ENCODE measurements at places on chromosomes 7 and 10. TPM values are rescaled to one million over a fixed set of nuclear protein-coding genes. Genes with fewer than 3 reads are reported as not detected.

The LRRC27 gene
- 4.0 TPM for total RNA-seq

DNA sequence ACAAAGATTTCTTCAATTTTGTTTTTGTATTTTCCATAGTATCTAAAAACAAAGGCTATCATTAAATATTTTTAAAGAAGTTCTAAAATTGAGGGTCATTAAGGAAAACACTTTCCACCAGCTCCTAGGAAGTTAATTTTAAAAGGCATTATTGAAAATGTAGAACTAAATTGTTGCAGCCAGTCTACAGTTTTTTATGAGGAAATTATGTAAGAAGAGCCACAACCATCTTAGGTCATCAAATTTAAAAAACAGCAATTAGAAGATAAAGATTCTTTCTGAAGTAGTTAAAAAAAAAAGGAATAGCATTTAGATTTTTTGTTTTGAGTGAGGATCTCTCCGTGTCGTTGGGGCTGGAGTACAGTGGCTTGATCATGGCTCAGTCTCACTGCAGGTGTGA lies 161.7 kb downstream of the NRBF2 start:
- no peak overlapping the region for H3K27ac ChIP-seq
- no peaks in the 10 kb centered on the region for H3K27me3 ChIP-seq
- DNase-seq, result no peak
- peaks cover 3% of the 10 kb centered on the region for H3K4me1 ChIP-seq
- no peaks in the 10 kb centered on the region for H3K36me3 ChIP-seq

GRCh38 chr7:33823913-33824312 lies 81.4 kb upstream of the BMPER start:
- H3K4me3 ChIP-seq, result no peak overlapping the region
- no peak overlapping the region for H3K27ac ChIP-seq
- H3K27me3 ChIP-seq, result no peaks in the 10 kb centered on the region
- peaks cover 5% of the 10 kb centered on the region for H3K36me3 ChIP-seq
- no peak for DNase-seq

- H3K27me3 ChIP-seq, result no peaks in the 10 kb centered on the region
- no peak for DNase-seq
- no peaks in the 10 kb centered on the region for H3K36me3 ChIP-seq
- H3K27ac ChIP-seq, result no peak overlapping the region
- H3K4me3 ChIP-seq, result no peak overlapping the region
- peaks cover 4% of the 10 kb centered on the region for H3K4me1 ChIP-seq
These were observed 143.8 kb downstream of the C7orf25 start for GRCh38 chr7:42768045-42768444.

- no peak overlapping the region for H3K4me3 ChIP-seq
- no peak overlapping the region for H3K27ac ChIP-seq
- no peaks in the 10 kb centered on the region for H3K36me3 ChIP-seq
- no peaks in the 10 kb centered on the region for H3K27me3 ChIP-seq
- H3K4me1 ChIP-seq, result peaks cover under 1% of the 10 kb centered on the region
These were observed 96.6 kb upstream of the PARD3 start for GRCh38 chr10:34911661-34912205.

GRCh38 chr7:100613412-100614175 lies 1.3 kb downstream of the MOSPD3 start:
- H3K27ac ChIP-seq, result peak overlapping the region; percentile 63
- peaks cover 4% of the 10 kb centered on the region for H3K36me3 ChIP-seq
- peaks cover 5% of the 10 kb centered on the region for H3K4me1 ChIP-seq
- H3K27me3 ChIP-seq, result no peaks in the 10 kb centered on the region
- peak overlapping the region; percentile 94 for H3K4me3 ChIP-seq

- DNase-seq, result no peak
- H3K27ac ChIP-seq, result no peak overlapping the region
- no peak overlapping the region for H3K4me3 ChIP-seq
- no peaks in the 10 kb centered on the region for H3K4me1 ChIP-seq
These were observed 68.9 kb upstream of the ADO start for GRCh38 chr10:62735464-62736167.

- H3K27ac ChIP-seq, result no peak overlapping the region
- DNase-seq, result no peak
- H3K4me3 ChIP-seq, result no peak overlapping the region
- H3K36me3 ChIP-seq, result no peaks in the 10 kb centered on the region
- H3K27me3 ChIP-seq, result no peaks in the 10 kb centered on the region
These were observed 31.9 kb upstream of the LRRC4 start for GRCh38 chr7:128063088-128063487.

GRCh38 chr10:124517931-124518330 lies 56.3 kb downstream of the LHPP start:
- H3K27me3 ChIP-seq, result no peaks in the 10 kb centered on the region
- peaks cover 13% of the 10 kb centered on the region for H3K36me3 ChIP-seq
- peaks cover 11% of the 10 kb centered on the region for H3K4me1 ChIP-seq
- H3K4me3 ChIP-seq, result no peak overlapping the region
- no peak overlapping the region for H3K27ac ChIP-seq

DNA sequence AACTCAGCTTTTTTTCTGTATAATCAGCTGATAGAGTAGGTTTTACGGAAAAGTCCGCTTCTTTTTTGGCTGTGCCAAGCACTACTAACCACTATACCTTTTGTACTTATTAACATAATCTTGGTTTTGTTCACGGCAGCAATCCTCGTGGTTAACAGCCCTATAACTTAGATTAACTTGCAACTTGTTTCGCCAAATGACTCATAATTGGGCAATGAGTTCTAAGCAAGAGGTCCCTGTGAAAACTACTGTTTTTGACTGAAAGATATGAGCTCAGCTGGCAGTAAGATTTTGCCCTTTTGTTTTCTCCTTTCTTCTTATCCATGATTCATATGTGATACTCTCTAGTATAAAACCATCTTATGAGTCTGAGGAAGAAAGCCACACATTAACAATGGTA lies 345.0 kb upstream of the PCDH15 start:
- no peaks in the 10 kb centered on the region for H3K36me3 ChIP-seq
- DNase-seq, result no peak
- H3K4me1 ChIP-seq, result peaks cover 14% of the 10 kb centered on the region

DNA sequence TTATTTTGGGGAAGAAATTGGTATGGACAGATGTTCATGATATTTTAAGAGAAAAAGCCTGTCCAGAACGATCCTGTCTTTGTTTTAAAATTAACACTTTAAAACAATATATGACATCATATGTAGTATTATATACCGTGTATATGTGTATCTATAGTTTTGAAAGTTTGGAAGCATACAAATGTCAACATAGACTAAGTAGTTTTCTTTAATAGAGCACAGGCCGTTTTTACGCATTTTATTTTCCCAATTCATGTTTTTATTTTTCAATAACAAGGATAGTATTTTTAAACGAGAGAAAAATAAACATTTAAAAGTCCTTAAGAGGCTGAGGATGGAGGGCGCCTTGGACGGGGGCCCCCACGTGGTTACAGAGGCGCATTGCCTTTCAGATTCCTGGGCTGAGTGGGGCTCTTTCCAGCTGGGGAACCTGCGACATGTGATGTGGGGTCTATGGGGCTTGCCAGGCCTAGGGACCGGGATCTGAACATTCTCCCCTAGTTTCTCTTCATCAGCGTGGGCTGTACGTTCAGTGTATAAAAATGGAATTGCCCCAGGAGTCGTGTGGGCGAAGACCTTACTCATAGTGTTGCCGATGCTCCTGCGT lies 127.8 kb upstream of the ZNF746 start:
- H3K4me3 ChIP-seq, result peak overlapping the region; percentile 76
- H3K27ac ChIP-seq, result no peak overlapping the region
- DNase-seq, result peak; percentile 67
- H3K4me1 ChIP-seq, result peaks cover 24% of the 10 kb centered on the region
- peaks cover 14% of the 10 kb centered on the region for H3K27me3 ChIP-seq
- peaks cover 9% of the 10 kb centered on the region for H3K36me3 ChIP-seq

GRCh38 chr10:26573674-26574073 lies 123.8 kb upstream of the PDSS1 start:
- H3K27ac ChIP-seq, result no peak overlapping the region
- peaks cover 5% of the 10 kb centered on the region for H3K4me1 ChIP-seq
- no peaks in the 10 kb centered on the region for H3K27me3 ChIP-seq
- no peak overlapping the region for H3K4me3 ChIP-seq
- DNase-seq, result peak; percentile 32

DNA sequence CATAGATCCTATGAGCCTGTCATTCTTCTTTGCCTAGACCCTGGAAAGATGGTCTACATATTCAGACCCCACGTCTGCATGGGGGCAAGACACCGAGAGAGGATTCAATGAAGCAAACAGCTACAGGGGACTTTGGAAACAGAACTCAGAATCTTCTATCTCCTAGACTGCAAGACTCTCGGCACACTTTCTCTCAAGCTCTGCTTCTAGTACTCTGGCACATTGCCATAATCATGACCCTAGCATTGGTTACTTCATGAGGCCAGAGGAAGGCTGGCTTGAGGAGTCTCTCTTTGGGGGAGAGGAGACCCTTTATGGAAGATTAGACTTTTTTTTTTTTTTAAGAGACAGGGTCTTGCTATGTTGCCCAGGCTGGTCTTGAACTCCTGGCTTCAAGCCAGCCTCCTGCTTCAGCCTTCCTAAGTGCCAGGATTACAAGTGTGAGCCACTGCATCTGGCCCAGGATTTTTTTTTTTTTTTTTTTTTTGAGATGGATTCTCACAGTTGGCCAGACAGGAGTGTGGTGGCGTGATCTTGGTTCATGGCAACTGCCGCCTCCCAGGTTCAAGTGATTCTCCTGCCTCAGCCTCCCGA lies 20.7 kb downstream of the CCDC3 start:
- no peaks in the 10 kb centered on the region for H3K4me1 ChIP-seq
- H3K36me3 ChIP-seq, result no peaks in the 10 kb centered on the region
- H3K27me3 ChIP-seq, result no peaks in the 10 kb centered on the region
- no peak overlapping the region for H3K27ac ChIP-seq
- no peak overlapping the region for H3K4me3 ChIP-seq

Measured in WTC11 (cell line).